ENCODE measurements at places on chromosomes 7 and 10. TPM values are rescaled to one million over a fixed set of nuclear protein-coding genes. Genes with fewer than 3 reads are reported as not detected.

GRCh38 chr7:46257761-46258448 lies 336.8 kb upstream of the IGFBP3 start:
- no peak for DNase-seq
- no peaks in the 10 kb centered on the region for H3K4me1 ChIP-seq
- no peaks in the 10 kb centered on the region for H3K36me3 ChIP-seq

DNA sequence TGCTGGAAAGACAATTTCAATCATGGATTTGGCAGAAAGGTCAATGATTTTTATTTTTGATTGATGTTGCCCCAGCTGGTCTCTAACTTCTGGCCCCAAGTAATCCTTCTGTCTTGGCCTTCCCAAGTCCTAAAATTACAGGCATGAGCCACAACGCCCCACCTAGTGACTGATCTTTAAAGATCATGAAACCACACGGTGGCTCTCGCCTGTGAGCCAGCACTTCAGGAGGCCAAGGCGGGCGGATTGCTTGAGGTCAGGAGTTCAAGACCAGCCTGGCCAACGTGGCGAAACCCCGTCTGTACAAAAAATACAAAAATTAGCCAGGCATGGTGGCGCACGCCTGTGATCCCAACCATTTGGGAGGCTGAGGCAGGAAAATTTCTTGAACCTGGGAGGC lies 12.6 kb upstream of the C10orf95 start:
- no peaks in the 10 kb centered on the region for H3K36me3 ChIP-seq
- H3K4me1 ChIP-seq: peaks cover 29% of the 10 kb centered on the region
- H3K27me3 ChIP-seq: no peaks in the 10 kb centered on the region
- no peak overlapping the region for H3K4me3 ChIP-seq

Gene TMEM196
- total RNA-seq: not detected

Gene GSTO2
- total RNA-seq: 1.3 TPM

Measured in activated CD8-positive, alpha-beta memory T cell treated with anti-CD3 and anti-CD28 coated beads, Interleukin-2, amount 10 ng/mL, durations not matched to agents 7 days and 5 days (primary cell).